ENCODE measurements at places on chromosomes 16 and 17.
A peak's percentile ranks its signal among the peaks of the same experiment; 100 is the strongest.

- no peak for DNase-seq
Measured at GRCh38 chr17:1620486-1620885, 8.1 kb downstream of the SLC43A2 start.

DNA sequence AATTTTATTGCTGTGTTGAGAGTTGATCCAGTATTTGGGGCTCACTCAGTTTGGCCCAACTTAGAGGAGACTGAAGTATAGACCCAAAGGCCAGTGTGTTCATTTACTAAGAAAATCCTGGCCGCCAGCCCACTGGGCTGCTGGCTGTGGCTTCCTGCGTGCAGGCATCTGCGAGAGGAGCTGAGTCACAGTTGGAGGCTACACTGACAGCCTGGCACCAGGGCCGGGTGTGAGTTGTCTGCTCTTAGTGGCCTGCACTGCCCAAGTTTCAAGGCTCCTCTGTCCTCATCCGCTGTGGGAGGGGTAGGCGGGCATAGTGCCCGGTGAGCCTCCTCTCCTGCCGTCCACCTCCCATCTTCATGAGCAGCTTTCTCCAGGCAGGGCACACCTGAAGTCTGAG, 54.2 kb downstream of the PLD6 start:
- DNase-seq, result peak; percentile 39

DNA sequence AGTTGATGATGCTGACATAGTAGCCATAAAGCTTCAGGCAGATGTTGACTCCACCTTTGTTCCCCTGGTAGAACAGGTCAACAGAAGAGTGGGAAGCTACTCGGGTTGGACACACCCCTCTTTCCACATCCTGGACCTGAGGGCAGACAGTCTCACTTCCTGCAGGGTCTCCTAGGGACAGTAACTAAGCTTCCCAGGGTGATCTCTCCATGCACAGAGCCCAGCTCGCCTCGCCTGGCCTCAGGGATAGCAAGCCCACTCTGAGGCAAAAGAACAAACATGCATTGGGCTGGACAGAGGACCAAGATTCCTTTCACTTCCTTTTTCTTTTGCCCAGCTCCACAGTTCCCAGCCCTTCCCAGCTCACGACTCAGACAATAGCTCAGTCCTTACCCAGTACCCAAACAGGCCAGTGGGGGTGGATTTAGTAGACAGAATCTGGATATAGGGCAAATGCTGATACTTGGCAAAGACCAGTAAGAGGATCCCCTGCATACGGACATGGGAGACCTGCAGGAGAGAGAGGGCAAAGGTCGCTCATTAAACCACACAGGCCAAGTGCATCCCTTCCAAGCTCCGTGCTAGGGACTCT, 7.0 kb downstream of the INPP5K start:
- DNase-seq, result no peak

GRCh38 chr17:52157603-52158449, 688 bp downstream of the CA10 start:
- no peak for DNase-seq

GRCh38 chr17:70525961-70526360, 356.6 kb downstream of the KCNJ2 start:
- DNase-seq, result no peak

- DNase-seq, result no peak
Measured at GRCh38 chr16:3492356-3492755, 2.9 kb downstream of the C16orf90 start.

GRCh38 chr17:50499270-50499669, 9.0 kb upstream of the MYCBPAP start:
- no peak for DNase-seq

GRCh38 chr17:37025847-37026530, 77.2 kb downstream of the AATF start:
- DNase-seq, result no peak

GRCh38 chr16:84874553-84874952, 54.8 kb downstream of the CRISPLD2 start:
- no peak for DNase-seq

- no peak for DNase-seq
Measured at GRCh38 chr16:67654403-67654911, 5.6 kb downstream of the ACD start.

DNA sequence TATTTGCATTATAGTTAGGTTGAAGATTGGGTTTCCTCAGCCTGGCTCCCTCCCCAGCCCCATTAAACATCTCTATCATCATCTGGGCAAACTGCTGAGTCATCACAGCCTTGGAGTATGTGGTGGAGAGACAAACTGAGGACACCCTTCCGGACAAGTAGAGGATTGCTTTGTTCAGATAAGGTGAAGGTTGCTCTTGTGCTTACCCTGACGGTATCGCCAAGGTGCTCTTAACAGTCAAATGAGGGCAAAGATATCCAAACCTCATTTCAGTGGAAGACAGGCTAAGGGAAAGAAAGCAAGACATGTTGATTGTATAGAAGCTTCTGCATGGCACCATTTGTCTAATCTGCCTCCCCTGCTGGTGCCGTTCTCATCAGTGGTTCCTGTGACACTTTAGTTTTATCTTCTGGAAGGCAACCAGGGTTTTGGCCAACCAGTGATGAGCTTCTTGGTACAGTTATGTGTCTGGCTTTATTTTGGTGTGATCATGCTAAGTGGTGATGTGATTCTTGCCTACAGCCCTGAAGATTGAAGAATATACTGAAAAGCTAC, 56.9 kb upstream of the LGALS9 start:
- no peak for DNase-seq

DNA sequence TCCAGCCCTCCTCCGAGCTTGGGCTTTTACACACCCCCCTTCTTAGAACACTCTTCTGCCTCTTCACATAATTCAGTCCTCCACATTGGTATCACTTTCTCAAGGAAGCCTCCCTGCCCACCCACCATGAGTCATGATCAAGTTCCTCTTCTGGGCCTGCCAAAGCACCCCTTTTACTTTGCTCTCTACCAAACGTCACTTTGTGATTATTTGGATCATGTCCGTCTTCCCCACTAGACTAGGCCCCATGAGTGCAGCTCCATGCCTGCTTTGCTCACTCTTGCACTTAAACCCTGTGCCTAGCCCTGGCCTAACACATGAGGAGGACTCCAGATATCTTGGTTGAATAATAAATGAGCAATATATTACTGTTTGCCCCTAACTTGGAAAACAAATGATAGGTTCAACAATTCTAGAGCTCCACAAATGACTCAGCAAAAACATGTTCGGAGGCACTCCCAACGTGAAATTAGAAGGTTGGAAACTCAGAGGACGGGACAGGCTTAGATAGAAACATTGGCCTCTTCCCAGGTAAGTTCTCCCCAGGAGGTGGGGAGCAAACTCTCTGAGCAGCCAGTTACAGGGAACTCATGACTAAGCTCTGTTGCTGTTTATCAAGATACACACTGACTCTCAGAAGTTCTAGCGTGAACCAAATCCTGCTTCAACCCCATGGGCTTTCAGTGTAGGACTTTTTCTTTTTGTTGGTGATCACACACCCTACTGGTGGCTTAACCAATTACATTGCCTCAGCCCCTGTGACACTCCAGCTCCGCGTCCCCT, 28.3 kb downstream of the G6PC1 start:
- DNase-seq, result peak; percentile 48

GRCh38 chr17:13113821-13114525, 96.1 kb upstream of the ELAC2 start:
- DNase-seq, result no peak

GRCh38 chr17:47694581-47695428, 844 bp downstream of the TBKBP1 start:
- DNase-seq, result peak; percentile 57

DNA sequence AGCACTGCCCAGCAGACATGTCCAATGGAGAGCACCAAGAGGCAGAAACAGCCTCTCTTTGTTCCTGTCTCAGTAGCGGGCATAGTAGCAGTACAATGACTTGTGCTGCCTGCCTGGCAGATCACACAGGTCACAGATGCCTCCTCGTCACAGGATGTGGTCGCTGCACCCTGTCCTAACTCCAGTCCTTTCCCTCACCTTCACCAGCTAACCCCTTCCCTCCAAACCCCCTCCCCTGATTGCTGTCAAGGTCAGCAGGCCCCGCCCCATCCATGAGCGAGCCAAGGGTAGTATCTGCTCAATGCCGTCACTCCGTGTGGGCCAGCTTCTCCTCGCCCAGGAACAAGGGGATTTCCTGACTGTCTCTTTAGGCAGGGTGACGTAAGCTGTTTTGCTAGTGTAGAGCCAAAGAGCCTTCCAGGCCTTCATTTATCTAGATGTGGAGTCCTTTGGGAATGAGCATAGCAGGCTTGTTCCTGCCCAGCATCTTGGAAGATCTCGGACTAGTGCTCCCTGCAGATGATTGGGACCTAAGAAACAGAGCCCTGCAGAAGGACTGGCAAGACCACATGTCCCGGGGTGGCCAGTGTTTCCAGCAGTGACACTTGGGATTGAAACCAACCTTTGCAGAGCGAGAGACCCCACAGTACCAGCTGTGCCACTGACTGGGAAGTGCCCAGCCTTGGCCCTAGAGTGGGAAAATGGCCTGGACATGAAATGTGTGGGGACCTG, 75.9 kb upstream of the TNRC6C start:
- DNase-seq, result peak; percentile 79

GRCh38 chr16:4064950-4065352, 51.3 kb downstream of the ADCY9 start:
- peak; percentile 34 for DNase-seq

DNA sequence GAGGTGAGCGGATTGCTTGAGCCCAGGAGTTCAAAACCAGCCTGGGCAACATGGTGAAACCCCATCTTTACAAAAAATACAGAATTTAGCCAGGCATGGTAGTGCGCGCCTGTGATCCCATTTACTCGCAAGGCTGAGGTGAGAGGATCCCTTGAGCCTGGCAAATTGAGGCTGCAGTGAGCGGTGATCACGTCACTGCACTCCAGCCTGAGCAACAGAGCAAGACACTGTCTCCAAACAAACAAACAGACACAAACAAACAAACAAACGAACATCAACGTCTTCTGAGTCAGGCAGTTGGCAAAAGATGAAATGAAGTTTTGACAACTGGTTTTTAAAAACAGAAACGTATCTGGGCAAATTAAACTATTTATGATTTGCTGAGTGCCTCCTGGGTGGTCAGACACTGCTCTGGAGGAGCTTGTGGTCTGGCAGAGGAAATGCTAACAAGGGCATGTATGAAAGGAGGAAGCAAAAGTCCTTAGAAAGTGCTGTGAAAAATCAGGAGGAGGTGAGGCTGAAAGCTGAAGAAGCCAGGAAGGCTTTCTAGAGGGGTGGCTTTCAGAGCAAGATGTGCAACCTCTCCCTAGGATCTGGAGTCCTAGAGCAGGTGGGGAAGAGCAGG, 10.2 kb upstream of the KRT20 start:
- DNase-seq, result no peak

- DNase-seq, result no peak
Measured at GRCh38 chr17:37051381-37051780, 102.6 kb downstream of the AATF start.

GRCh38 chr17:45729294-45729907, 54.7 kb upstream of the CRHR1 start:
- DNase-seq, result no peak

DNA sequence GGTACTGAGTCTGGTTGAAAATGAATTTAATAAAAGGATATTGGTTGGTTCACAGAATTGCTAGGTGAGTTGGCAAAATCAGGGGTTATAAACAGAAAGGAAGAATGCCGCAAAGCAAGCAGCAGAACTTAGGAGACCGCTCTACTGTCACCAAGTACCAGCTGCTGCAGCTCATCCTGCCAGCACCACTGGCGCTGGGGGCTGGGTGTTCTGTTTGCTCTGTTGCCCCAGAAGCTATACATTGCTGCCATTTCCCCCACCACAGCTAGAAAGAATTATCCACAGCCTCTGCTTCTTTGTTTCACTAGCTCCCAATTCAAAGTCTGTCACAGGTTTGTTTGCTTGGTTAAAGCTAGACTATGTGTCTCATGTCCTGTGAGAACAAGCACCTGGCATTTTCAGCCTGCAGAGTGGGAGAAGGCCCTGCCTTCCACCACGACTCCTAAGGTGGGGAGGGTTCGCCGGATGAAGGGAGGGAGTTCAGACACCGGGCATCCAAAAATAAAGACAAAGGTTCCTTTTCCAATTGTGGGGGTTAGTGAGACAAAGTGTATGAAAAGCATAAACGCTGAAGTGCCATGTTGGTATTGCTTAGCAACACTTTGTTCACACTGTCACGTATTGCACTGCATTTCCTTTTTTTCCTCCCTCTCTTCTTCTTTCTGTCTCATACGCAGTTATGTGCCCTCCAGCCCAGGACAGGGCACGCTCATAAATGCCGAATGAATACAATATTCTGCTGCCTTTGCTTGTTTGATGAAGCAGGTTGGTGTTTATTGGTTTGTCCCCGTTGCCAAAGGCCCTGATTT, 9.6 kb upstream of the CPD start:
- DNase-seq, result no peak

DNA sequence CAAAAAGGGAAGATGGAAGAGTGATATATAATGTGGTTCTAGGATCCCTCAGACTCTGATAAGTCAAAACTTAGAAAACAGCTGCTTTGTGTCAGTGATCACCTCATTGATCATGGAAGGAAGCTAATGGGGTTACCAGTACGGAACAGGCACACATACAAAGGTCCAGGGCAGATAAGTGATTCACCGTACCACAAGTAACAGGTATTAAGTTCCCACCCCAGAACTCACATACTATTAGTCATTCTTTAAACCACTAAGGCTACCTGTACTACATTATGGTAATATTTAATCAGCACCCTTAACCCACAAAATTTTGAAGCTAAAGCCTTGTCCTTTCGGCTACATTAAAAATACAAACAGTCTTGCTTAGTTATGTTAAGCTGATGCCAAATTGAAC, 17.4 kb downstream of the RNF43 start:
- DNase-seq, result no peak

GRCh38 chr16:88533381-88533917, 36.8 kb upstream of the ZC3H18 start:
- DNase-seq, result no peak

GRCh38 chr16:2779978-2780898, 3.2 kb upstream of the ELOB start:
- no peak for DNase-seq

DNA sequence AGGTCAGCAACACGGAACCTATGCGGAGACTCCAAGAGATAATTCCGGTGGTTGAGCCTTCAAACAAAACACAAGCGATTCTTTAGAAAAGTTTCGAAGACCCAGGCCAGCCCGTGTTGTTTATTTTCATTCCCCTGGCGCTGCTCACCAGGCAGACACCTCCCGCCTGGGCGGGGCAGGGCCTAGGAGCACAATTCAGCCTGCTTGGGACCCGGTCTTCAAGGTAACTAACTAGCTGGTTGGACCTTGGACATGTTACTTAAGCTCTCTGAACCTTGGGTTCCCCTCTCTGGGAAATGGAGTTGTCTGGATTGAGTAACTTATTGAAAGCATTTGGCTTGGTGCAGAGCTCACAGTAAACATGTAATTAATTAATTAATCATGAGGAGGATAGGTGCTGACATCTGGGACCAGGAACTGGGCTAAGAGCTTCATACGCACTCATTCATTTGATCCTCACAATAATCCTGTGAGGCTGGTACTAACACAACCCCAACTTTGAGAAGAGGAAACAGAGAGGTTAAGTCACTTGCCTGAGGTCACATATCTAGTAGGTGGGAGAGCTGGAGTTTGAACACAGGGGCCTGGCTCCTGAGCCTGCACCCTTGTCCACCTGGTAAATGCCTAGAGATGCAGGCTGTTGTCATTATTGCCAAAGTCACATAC, 125.3 kb upstream of the SMURF2 start:
- no peak for DNase-seq

All from stimulated activated CD4-positive, alpha-beta T cell treated with anti-CD3 and anti-CD28 coated beads, Interleukin-1b, Interleukin-23, amount 100 ng/mL, for 48 hours (primary cell).